ENCODE measurements at places on chromosomes 2 and 18.

GRCh38 chr2:230933521-230934180, 8.6 kb upstream of the GPR55 start:
- DNase-seq = no peak

DNA sequence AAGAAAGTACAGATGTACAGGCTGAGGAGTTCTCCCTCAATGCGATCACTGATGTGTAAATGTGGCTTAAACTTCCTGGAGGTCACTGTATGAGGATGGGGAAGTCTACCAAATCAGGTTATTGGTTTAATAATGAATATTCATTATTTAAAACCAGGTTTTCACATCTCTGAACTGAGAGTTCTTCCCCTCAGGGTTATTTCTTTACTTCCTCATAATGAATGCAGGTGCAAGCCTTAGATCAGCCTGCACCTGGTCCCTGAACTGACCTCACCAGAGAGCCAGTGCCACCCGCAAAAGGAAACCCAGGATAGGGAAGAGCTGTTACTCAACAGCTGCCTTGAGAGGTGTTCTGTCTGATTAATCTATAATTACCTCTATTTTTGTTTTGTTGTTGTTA, 369.0 kb downstream of the EPHA4 start:
- DNase-seq = no peak

DNA sequence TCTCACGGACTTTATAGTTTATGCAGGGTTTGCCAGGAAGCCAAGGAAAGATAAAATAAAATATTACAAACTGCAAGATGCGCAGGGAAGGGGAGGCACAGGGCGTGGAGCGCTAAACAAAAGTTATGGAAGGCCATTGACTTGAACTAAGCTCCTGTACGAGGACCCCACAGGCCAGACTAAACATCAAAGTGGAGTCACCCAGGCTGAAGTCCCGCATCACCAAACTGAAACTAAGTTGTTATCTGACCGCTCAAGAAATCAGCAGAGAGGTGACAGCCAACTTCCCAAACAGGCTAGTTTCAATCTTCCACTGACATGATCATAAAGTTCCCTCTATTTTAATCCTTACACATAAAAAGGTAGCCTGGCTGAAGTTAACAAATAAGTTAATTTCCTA, 90.5 kb upstream of the YWHAQ start:
- DNase-seq = no peak

DNA sequence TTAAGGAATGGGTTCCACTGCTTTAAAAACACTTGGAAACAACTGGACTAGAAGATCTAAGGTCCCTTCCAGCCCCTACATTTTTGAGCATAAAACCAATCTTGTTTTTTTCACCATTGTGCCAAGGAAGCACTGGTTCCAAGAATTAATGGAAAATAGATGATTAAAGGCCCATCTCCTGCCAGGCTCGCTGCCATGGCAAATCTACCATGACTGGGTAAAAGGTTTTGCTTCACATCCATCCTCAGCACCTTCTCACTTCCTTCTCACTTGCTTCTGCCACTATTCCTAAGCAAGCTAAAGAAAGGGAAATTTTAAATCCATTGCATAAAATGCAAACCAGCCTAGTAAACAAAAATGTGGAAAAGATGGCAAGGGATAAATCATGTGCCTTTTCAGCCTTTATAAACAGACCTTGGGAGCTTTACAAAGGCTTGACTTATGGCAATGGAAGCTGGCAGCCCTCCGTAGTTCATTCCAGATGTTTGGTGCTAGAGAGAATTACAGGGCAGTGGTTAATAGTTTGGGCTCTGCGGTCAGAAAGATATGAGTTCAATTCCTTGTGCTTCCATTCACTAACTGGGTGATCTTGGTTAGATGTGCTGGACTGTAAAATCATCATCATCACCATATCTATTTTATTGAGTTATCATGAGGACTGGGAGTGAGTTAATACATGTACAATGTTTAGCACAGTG, 27.0 kb upstream of the ST3GAL5 start:
- no peak for DNase-seq

DNA sequence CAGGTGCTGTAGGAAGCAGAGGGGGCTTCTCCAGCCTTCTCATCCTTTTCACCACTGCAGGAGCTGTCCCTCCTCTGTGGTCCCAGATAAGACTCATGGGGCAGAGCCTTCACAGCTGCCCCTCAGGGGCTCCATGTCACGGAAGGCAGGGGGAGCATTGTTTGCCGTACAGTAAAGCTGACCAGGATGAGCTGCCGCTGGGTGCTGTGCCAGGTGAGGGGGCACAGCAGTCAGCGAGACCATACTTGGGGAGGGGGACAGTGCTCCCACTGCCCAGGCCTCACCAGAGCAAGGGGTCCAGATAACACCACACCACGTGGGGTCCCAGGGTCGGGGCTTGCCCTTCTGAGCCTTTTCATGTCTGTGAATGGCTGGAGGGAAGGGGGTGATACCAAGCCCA, 46.3 kb downstream of the PLEKHB2 start:
- no peak for DNase-seq

- no peak for DNase-seq
Observed at GRCh38 chr2:109155553-109156451, 26.8 kb downstream of the SH3RF3 start.

GRCh38 chr2:178395941-178396570, 54.9 kb downstream of the PRKRA start:
- no peak for DNase-seq

GRCh38 chr2:172278667-172279066, 148.7 kb upstream of the ITGA6 start:
- no peak for DNase-seq

DNA sequence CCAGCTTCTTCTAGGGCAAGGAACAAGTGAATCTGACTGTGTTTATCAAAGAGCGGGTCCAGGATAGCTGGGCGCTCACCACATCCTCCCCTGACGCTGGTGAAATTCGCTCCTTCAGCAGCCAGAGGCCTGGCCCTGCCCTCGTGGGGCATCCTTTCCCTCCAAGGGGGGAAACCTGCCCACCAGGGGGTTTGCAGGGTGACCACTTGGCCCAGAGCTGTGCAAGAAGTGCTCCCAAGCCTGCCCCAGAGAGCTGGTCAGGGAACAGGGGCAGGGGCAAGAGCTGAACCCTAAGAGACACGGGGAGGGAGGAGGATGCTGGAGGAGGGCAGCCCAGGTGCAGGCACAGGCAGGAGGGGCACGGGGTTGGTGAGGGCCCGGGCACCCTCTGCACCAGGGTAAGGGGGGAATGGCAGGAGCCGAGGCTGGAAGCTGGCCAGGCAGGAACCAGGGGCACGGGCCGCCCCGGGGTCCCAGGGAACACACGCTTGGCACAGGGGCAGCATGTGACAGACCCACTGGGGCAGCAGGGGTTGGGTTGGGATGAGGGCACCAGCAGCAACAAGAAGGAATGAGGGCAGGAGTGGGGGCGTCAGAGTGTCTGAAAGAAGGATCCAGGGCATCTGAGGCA, 2.8 kb upstream of the GPR55 start:
- DNase-seq = peak; percentile 30

- DNase-seq = no peak
Observed at GRCh38 chr2:108079736-108080135, 93.4 kb downstream of the SLC5A7 start.

DNA sequence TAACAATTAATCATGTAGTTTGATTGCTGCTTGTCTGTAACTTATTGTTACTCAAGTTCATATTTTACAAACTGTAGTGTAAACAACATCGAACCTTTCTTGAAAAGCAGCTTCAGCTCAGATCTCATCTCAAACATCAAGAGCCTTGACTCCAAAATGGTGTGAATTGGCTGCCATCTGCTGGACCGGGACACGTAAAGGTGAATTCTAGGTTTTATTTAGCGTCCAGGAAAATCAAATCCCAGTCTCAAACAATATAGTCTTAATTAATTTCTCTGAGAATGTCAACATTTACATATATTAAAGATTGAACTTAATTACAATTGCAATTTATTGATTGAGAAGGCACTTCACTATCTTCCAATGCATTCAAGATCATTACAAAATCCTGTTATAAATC, 453.0 kb downstream of the GALR1 start:
- DNase-seq = no peak

GRCh38 chr2:44055229-44055628, 59.4 kb upstream of the LRPPRC start:
- DNase-seq = no peak

DNA sequence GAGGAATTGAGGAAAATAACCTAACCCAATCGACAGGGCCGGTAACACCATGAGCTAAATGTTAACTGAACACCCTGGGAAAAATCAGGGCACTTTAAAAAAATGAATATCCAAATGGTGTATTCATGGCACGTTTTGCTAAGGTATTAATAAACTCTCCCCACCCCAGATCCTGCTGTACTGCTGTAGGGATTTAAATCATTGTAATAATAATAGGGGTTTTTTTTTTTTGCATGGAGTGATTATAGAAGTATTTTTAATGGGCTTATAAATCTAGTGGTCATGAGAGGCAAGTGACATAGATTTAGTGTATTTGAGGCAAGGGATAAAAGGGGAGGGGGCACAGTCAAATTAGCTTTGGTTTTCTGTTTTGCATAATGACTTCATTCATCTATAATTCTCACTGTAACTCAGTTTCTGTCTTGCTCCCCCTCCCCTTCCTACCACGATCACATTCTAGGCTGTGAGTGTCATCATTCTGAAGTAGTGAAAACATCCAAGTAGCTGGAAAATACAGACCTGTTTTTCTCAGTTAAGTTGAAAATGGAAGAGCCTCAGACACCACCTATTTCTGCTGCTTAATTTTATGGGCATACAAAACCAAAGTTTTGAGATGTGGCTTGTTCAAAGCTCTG, 18.2 kb upstream of the MGAT5 start:
- no peak for DNase-seq

- peak; percentile 50 for DNase-seq
Observed at GRCh38 chr18:79910563-79911343, 40.7 kb downstream of the SLC66A2 start.

DNA sequence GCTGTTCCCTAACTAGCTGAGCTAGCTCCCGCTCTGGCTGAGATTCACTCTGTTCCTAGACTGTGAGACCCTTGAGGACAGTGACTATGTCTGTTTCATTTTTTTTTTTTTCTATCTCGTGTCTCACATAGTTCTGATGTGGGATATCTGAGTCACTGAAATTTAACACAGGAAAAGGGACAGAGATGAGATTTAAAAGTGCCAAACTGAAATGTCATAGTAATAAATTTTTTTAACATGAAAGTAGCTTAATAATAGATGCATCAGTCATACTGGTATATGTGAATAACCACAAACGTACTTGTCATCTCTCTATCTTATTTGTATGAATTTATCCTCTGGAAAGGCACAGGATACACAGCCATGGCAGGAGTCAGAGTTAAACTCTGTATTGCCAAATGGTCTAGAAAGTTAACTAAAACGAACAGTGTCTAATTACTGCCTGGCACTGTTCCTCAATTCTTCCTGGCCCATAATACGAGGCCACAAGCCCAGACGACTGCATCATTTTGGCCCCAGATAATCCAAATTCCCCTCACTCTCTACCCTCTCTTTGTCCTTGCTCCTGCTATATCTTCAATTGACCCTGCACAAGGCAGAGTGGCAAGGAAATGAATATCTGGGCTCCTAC, 87.5 kb downstream of the SATB2 start:
- no peak for DNase-seq

- no peak for DNase-seq
Observed at GRCh38 chr18:48882379-48882778, 68.4 kb downstream of the SMAD7 start.

GRCh38 chr2:75571730-75572430, 11.1 kb upstream of the EVA1A start:
- no peak for DNase-seq

GRCh38 chr2:229425598-229425997, 154.5 kb upstream of the PID1 start:
- DNase-seq = no peak

- no peak for DNase-seq
Observed at GRCh38 chr2:86274265-86274917, 63.0 kb downstream of the REEP1 start.

- DNase-seq = no peak
Observed at GRCh38 chr2:88085099-88085498, 17.5 kb downstream of the SMYD1 start.

- DNase-seq = no peak
Observed at GRCh38 chr18:61727241-61728193, 165.3 kb downstream of the RNF152 start.

- DNase-seq = no peak
Observed at GRCh38 chr18:21930177-21930576, 189.6 kb downstream of the MIB1 start.

DNA sequence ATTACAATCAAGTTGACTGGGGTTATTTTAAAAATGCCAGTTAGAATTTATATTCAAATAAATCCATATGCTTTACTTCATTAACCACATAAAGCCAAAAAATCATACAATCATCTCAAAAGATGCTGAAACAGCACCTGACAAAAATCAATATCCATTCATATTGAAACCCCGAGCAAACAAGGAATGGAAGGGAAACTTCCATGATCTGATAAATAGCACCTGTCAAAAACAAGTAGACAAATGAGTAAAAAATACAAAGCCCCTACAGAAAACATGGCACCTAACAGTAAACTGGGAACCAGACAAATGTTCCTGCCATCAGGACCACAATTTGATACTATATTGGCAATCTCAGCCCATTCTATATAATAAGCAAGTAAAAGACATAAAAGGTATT, 227.5 kb downstream of the HDAC4 start:
- no peak for DNase-seq

DNA sequence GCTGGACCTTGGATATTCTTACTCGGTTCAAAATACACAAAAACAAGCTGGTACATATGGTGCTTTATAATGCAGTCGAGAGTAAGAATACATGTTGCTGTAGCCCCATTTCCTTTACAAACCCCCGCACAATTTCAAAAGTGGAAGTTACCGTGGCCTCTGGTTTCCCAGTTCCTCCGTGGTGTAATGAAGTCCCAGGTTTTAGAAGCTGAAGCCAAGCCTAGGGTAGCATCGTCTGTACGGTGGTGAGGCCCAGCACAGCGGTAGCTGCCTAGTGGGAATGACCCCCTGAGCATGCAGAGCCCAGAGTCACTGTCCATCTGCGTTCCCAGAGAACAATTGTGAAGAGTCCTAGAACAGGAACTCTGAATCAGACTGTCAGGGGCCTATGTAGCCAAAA, 171.8 kb downstream of the ASXL3 start:
- DNase-seq = no peak

DNA sequence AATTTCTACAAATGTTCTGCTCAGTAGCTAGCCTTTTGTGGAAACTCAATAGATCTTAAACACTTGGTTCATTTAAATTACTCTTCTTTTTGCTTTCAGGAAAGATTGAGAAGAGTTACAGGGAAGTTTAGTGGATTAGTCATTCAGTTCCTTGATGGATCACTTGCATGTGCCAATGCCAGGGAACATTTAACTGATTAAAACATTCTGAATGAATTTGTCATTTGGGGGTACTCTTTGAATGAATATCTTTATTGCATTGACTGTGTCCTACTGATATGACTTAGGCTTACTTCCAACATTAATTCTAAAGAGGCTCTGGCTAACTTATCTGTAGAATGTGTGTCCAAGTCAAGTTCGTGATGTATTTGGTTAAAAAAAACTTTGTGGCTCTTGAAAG, 199.8 kb downstream of the PLCL1 start:
- no peak for DNase-seq

All from left lobe of liver (tissue), 2 donors.